Panc1 (cell line): ENCODE measurements at places on chromosomes 12 and 14.

GRCh38 chr12:77065361-77066204, at the start of gene E2F7:
E2F7 (minus strand) TSS chr12:77065569; CDS start chr12:77064635, 934 bp downstream.
- peak; percentile 57 for DNase-seq

DNA sequence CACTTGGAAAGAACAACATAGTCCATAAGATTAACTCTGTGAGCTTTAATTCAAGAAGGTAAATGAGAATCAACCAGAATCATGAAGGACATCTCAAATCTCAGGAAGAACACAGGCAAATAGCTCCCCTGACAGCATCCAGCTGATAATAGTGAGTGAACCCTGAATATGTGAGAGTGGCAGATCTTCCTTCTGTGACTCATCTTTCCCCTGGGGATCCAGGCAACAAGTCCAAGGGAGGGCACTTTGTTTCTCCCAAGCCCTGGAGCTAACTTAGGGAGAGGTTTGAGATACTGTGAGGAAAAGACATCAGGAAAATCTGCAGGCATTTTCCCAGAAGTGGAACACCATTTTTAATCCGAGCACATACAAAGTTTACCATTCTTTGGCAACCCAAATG, 763.9 kb upstream of the MGAT4C start:
- no peak for DNase-seq

GRCh38 chr14:66066981-66067776, 419.0 kb upstream of the CCDC196 start:
- DNase-seq, result no peak

- no peak for DNase-seq
Observed at GRCh38 chr12:116125956-116126566, 151.4 kb downstream of the MED13L start.

DNA sequence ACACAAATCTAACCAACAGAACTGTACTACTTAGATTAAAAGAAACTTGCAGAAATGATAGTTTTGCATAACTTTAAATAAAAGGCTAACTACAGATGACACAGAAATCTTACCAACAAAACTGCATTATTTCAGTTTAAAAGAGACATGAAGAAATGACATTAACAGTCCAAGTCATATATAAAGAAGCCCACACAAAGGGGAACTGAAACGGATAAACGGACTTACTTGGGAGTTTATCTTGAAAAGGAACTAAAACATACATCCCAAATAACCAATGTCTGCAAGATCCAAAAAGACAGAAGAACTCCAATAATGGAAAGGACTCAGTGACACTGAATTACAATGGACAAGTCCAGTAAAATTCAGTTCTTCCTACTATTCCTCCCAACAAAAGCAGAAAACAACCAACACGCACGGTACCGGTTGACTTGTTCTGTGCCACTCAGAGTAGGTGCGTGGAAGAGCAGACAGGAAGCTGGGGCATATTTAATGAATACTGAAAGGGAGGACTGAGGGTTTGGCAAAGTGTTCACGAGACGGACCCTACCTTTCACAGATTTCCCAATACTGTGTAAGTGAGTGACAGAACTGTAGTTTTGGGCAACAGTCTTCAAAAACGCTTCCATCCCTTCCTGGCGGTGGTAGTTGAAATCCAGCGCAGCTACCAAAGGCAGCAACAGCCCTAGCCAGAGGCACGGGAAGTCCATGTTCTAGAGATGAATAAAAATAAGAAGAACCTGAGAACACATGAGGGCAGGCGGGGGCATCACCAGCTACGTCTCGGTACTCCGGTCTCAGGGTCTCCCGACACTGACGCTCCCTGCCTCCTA, 627 bp downstream of the CPM start:
- no peak for DNase-seq

DNA sequence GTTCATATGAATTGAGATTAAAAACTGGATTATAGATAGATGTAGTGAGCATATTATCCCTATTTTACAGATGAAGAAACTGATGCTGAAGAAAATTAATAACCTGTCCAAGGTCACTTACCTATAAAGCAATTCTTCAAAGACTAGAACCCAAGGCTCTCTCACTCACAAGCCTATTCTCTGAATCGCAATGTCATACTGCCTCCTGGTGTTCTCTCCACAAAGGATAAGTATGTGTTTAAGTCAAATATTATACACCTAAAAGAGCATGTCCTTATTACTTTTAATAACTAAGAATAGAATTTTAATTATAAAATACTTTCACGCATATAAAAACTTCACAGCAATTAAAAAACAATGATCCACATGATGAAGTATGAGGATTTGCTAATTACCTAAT, 721.3 kb upstream of the USP15 start:
- DNase-seq, result no peak
